ENCODE measurements at places on chromosomes 2 and 18. TPM values are rescaled to one million over a fixed set of nuclear protein-coding genes. Genes with fewer than 3 reads are reported as not detected.

DNA sequence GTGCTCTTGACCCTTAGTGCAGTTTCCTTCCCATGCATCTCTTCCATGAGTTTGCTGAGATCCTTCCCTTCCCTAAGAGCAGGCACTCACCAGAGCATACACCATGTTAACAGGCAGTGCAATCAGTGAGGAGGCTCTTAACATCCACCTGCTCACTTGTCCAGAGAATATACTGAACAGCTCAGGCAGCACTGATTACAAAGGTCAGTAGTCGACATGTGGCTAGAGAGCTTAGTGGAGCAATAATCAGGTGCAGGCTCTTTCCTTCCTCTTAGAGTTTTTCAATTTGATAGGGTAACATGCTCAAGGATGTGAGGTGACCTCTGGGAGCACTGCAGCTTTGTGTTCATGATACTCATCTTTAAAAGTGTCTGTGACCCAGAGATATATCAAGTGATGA is 144.1 kb upstream of the SETBP1 start:
- H3K4me1 ChIP-seq = no peaks in the 10 kb centered on the region
- DNase-seq = no peak
- H3K36me3 ChIP-seq = no peaks in the 10 kb centered on the region
- no peak overlapping the region for H3K27ac ChIP-seq
- H3K27me3 ChIP-seq = no peaks in the 10 kb centered on the region

DNA sequence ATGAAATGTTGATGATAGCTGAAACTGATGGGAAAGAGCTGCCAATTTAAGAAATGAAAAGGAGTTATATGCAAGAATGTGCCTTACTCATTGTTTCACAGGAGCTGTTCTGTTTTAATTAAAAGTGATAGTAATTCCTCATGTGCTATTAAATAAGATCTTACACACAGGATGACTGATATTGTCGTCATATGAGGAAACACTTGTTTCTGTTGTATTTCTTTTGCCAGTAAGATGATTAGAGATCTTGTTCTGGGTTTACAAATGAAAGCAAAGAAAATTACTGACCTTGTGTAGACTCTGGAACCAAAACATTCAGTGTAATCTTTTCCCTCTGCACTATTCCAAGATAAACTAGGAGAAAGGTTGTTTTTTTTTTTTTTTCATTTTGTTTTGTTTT is 123.6 kb downstream of the MAP3K20 start:
- H3K4me3 ChIP-seq = no peak overlapping the region
- peaks cover 68% of the 10 kb centered on the region for H3K36me3 ChIP-seq
- H3K4me1 ChIP-seq = peaks cover 52% of the 10 kb centered on the region
- no peak for DNase-seq

- H3K27me3 ChIP-seq = no peaks in the 10 kb centered on the region
- H3K4me3 ChIP-seq = no peak overlapping the region
- peaks cover 66% of the 10 kb centered on the region for H3K4me1 ChIP-seq
- DNase-seq = no peak
Observed at GRCh38 chr2:177396703-177397460, 4.3 kb downstream of the AGPS start.

GRCh38 chr2:162198239-162198638 is 45.0 kb downstream of the FAP start:
- H3K4me1 ChIP-seq = no peaks in the 10 kb centered on the region
- no peak for DNase-seq
- no peaks in the 10 kb centered on the region for H3K27me3 ChIP-seq
- no peaks in the 10 kb centered on the region for H3K36me3 ChIP-seq
- H3K4me3 ChIP-seq = no peak overlapping the region
- H3K27ac ChIP-seq = no peak overlapping the region

DNA sequence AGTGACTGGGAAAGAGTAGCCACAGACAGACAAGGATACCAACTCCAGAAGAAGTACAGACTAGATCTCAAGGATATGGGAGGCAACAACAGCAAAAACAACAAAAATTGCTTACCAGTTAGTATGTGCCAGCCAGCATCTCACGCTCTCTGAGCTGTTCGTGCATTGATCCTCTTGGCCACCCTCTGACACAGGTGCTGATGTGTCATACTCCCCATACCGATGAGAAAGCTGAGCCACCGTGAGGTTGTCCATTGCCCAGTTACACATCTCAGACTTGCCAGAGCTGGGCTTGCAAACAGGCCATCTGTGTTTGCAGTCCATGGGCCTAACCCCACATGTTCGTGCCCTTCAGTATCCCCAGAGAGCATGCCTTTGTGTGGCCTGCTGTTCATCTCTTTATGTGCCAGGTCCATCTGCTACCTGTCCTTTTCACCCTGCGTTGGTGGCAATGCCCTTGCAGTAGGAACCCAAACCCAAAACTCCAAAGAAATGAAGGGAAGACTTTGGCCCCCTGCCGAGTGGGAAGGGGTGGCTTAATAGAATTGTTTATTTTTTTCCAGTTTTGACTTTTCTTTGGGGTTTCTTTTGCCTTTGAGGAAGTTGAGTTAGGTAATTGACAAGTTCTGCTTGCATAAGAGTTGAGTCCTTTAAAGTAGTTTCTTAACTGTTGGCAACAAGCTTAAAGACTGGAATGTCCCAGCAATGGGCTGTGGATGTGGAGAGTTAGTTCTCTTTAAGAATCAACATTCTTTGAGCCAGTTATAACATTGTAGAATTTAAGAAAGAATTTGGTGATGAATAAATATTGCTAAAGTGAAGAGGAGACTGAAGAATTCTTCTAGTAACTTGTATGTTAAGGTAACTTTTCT is 46.7 kb downstream of the LYPD6B start:
- no peak overlapping the region for H3K4me3 ChIP-seq
- no peaks in the 10 kb centered on the region for H3K27me3 ChIP-seq
- no peaks in the 10 kb centered on the region for H3K36me3 ChIP-seq
- no peak overlapping the region for H3K27ac ChIP-seq
- DNase-seq = no peak

GRCh38 chr2:183069174-183069573 is 9.4 kb upstream of the DUSP19 start:
- H3K4me1 ChIP-seq = no peaks in the 10 kb centered on the region
- H3K27ac ChIP-seq = no peak overlapping the region
- no peaks in the 10 kb centered on the region for H3K36me3 ChIP-seq
- H3K27me3 ChIP-seq = peaks cover 4% of the 10 kb centered on the region
- no peak for DNase-seq

ELOA2 gene
- total RNA-seq = 0.06 TPM

OSR1 gene
- total RNA-seq = 3.5 TPM

SERPINB5 gene
- total RNA-seq = not detected
